SHP77 treated with DMSO at 0.1 percent for 48 hours (cell line): ENCODE measurements at places on chromosomes 1 and 21.

DNA sequence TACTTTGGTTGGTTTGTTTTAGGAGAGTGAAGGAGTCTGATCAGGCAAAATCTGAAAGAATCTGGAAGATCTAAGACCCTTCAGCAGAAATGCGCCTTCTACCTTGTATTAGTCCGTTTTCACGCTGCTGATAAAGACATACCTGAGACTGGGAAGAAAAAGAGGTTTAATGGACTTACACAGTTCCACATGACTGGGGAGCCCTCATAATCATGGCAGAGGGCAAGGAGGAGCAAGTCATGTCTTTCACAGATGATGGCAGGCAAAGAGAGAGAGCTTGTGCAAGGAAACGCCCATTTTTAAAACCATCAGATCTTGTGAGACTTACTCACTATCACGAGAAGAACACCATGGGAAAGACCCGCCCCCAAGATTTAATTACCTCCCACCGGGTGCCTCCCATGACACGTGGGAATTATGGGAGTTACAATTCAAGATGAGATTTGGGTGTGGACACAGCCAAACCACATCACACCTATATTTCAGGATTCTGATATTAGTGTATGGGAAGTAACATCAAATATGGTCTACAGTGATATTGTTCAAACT, 99.3 kb downstream of the GLUL start:
- DNase-seq: no peak

- DNase-seq: no peak
Observed at GRCh38 chr1:92363401-92363800, 64.5 kb downstream of the RPAP2 start.

DNA sequence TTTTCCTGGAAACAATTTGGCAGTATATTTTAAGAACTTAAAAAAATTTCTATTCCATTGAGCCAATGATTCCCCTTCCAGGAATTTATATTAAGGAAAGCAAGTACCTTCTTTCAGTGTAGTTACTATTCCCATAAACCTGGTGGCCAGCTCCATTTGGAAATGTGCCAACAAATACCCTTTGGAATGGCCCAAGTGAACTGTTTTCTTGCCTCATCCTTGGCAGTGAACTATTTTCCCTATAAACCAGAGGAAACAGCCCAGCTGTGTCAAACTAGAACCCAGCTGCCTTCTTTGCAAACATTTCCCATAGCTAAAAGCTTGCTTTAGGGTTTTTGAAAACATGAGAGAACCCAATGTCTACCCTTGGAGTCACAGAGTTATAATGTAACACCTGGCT, 496.9 kb downstream of the NEGR1 start:
- no peak for DNase-seq

DNA sequence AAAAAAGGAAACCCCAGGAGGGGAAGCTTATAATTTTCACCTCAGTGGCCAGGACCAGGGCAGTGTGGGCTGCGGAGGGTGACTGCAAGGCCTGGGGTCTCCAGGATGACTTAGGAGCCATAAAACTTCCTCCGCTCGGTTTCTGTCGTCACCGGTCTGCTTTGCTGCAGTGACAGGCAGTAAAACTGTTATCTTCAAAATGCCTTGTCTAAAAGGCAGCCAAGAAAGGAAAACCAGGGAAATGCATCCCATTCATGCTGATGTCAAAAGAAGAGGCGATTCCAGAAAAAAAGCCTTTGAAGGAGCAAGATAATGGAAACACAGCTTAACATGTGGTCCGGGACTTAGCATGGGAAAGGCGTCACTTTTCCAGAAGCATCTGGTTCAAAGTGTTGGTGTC, 42.0 kb downstream of the COL6A1 start:
- DNase-seq: no peak

DNA sequence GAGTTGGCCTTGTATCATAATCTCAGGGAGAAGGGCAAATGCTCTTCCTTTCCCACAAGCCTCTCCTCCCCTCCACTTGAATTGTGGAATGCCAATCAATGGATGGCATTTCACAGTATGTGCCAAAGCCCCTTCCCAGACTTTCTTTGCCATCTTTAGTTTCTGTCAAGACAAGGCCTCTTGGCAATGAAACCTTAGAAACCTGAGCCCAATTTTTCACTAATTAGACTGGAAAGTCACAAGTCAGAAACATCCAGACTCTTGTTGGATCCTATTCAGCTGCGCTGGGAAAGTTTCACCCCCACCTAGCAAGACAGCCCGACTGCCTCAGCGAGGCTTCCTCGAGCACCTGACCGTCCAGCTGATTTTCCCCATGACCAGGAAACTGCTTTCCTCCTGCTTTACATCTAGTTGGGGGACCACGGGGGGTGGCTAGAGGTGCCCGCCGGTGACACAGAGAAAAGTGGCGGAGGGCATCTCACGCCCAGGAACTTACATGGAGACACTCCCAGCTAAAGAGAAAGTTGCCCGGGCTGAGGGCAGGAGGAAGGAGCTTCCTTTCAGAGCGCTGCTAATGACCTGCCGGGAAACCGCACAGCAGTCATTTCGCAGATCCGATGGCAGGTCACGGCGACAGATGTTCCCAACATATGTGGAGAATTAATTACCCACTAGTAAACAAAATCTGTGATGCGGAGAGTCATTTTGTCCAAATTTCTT, 302.6 kb upstream of the RRP15 start:
- DNase-seq: no peak

GRCh38 chr1:153849487-153850185, 73.1 kb downstream of the GATAD2B start:
- no peak for DNase-seq

- DNase-seq: no peak
Observed at GRCh38 chr1:226038661-226039060, 23.9 kb upstream of the H3-3A start.

- DNase-seq: no peak
Observed at GRCh38 chr21:36035381-36035791, 24.9 kb downstream of the SETD4 start.

- no peak for DNase-seq
Observed at GRCh38 chr1:2544093-2544874, 11.9 kb upstream of the TNFRSF14 start.

- no peak for DNase-seq
Observed at GRCh38 chr1:13948888-13949391, 249.0 kb downstream of the PRDM2 start.

DNA sequence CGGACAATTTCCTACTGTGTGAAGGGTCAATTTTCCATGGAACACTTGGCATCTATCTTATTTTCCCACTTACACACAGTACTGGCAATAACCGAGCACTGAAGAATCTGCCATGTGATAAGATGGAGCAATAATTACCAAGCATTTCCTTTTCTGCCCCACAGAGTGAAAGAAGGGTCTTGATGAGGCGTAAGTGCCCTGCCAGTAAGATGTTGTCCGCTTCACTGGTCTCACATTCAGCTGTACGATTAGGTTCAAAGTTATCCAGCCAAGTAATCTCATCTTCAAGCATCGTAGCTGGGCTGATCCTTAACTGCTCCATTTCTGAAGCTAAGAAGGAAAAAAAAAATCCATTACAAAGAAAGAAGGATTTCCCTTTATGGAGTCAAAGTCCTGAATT, 67.8 kb downstream of the PCSK9 start:
- no peak for DNase-seq

DNA sequence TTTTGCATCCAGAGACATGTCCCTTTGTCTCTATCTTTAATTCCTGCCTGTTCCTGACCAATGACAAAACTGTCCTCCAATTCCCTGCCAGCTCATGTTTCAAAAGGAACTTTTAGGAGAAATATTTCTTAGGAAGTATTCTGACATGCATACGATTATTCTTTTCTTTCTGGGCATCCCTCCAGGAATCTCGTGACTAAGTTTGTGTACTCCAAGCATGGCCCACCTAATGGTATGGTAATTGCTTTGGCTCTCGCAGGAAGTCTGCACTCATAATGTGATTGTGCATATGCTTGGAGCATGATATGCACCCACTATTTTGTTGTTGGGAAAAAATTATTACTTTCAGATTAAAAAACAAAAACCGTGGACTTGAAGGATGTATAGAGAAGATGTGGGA, 256.4 kb downstream of the PRDM2 start:
- no peak for DNase-seq

GRCh38 chr1:91578320-91579109, 77.9 kb downstream of the CDC7 start:
- DNase-seq: no peak

DNA sequence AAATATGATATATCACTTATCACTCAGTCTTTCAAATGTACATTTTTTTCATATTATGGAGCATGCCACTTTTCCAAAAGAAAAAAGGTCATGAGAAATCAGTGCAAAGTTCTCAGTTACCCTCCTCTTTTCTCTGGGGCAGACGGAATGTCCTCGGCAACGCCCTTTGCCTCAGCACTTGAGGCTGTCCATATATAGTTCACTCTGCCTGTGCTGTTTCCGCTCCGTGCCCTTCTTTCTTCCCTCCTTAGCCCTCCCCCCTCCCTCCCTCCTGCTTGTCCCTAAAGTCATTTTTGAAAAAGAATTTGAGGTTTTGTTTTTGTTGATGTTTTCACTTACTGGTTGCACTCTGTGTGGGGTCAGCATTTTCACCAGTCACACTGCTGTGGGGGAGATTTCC, 5.4 kb downstream of the BARHL2 start:
- DNase-seq: no peak

- no peak for DNase-seq
Observed at GRCh38 chr1:62637392-62638105, 40.2 kb downstream of the ANGPTL3 start.

DNA sequence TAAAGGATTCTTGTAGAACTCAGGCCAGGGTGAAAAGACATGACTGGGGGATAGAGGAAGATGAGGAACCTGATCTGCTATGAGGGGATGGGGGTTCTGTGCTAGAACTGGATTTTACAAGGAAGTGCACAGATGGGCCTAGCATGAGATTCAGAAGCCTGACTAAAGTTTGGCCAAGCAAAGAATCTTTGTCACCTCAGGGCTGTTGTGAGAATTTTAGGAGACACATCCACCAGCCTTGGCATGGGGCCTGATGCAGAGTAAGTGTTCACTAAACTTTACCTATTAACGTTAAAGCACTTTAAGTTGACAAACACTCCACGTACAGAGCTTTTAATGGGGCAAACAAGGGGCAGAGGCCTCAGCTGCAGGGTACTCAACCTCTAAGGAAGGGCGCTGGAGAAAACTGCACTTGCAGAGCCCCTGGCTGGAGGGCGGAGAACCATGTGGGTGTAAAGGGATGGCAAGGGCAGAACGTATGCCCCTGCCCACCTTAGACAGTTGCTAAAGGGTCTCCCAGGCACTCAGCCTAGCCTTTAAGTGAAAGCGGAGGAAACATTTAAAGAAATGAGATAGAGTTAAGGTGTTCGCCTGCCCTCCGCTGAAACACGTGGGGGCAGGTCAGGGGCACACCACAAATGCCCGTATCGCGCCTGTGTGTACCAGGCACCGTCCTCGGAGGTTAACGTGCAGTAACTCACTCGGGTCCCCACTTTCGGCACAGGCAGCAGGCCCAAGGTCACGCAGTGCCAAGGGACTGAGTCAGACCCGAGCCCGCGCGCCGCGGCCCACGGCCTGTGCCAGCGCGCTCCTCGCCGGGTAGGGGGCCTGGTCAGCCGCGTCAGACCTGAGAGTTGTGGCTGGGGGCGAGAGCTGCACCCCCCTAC, 990 bp upstream of the MRPS6 start:
- DNase-seq: no peak

DNA sequence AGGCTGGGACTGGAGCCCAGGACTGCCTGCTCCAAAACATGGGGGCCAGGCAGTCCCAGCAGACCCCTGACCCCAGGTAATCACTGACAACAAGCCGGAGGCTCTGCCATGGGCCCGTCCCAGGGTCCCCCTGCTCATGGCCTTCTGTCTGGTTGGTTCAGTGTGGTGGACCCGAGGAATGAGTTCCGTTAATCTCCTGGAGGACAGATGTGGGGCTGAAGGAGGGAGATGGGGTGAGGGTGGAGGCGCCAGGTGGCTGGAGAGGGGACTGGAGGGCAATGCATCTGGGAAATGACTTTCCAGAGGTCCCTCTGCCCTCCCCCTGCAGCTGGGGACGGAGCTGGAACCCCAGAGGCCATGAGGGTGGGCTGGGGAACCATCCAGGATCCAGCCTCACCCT, 103.2 kb downstream of the EBNA1BP2 start:
- no peak for DNase-seq

- no peak for DNase-seq
Observed at GRCh38 chr1:66276218-66276617, 257.7 kb upstream of the SGIP1 start.

- no peak for DNase-seq
Observed at GRCh38 chr1:191174298-191174697, 696.6 kb upstream of the BRINP3 start.

GRCh38 chr1:66240491-66241484, 293.2 kb upstream of the SGIP1 start:
- no peak for DNase-seq
